Vein endothelial cell (primary cell): ENCODE measurements at places on chromosomes 12 and 14. TPM values are rescaled to one million over a fixed set of nuclear protein-coding genes. Genes with fewer than 3 reads are reported as not detected.

The NTS gene
- not detected in 2 replicates for total RNA-seq

The DPY19L2 gene
- 0.29 and 0.98 TPM in 2 replicates for total RNA-seq

The DEPDC4 gene
- 1.7 TPM in 1 of 2 replicates, not detected in the other for total RNA-seq

The PTPRQ gene
- total RNA-seq = 0.10 TPM in 1 of 2 replicates, not detected in the other

The NELL2 gene
- not detected in 2 replicates for total RNA-seq

The REC8 gene
- 1.3 and 4.1 TPM in 2 replicates for total RNA-seq
